Thoracic aorta (tissue), 2 donors: ENCODE measurements at places on chromosomes 6 and 20. TPM values are rescaled to one million over a fixed set of nuclear protein-coding genes. Genes with fewer than 3 reads are reported as not detected.

The SLC22A2 gene
- not detected for total RNA-seq

- no peak for DNase-seq
These were observed 52.4 kb downstream of the ANKRD6 start for GRCh38 chr6:89485320-89485719.

The RING1 gene
- total RNA-seq: 17.3 TPM

DNA sequence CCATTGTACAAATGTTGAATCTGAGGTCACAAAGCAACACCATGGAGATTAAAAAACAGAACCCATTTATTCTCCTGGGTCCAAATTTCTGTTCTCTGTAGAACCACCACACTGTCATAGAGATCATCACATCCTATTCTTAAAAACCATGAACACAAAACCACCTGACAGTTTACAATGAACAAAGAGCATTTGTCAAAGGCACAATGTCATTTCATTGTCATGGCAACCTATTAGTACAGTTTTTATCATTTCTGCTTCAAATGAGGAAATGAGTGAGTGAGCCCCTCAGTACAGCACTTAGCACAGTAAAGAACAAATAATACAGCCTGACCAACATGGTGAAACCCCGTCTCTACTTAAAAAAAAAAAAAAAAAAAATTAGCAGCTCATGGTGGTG, 23.1 kb upstream of the LAMP5 start:
- no peak for DNase-seq

DNA sequence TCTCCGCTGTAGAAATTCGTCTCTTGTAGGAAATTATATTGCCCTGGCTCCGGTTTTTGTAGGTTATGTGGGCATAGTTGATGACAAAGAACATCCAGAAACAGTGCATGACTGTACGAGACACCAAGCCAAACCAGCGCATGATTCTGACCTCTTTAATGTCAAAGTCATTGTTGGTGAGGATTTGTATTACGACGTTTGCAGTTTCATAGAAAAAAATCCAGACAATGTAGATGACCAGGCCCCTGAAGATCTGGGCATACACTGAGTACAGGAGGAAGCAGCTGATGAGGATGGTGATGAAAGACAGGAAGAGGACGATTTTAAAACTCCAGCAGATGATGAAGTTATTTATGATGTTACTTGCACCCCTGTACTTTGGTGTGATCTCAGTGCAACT, 39.1 kb upstream of the TBC1D22B start:
- no peak for DNase-seq

DNA sequence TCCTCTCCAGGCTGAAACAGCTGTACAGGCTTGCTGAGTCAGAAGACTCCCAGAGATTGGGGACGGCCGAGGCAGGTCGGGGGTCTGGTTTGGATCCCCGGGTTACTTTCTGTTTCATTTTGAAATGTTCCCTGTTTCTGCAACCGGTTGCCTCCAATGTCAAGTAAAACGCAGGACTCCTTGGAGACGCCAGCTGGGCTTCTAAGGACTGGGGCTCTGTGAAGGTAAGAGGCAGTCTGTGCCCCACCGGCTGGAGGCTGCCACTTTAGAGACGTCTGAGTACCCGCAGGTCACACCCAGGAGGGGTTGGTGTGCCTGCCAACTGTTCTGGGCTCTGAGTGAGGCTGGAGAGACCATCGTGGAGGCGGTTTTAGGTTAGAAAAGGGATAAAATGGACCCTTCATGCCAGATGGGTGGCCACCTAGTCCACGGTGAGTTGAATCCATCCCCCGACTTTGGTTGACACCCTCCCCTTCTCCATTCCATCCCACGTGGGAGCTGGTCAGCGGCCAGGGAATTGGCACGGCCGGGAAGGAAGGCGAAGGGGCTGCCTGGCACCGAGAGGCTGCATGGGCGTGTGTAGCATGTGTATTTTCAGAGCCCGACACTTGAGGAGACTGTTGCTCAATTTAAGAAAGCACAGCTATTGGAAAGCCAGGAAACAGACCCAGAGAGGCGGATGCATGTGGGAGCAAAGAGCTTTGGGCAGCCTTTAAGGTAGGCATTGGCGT, 240.9 kb downstream of the PHACTR1 start:
- DNase-seq: peak; percentile 63

GRCh38 chr20:61963885-61964674, 101.6 kb downstream of the TAF4 start:
- DNase-seq: no peak

The PRDM13 gene
- not detected for total RNA-seq

The MUC22 gene
- not detected for total RNA-seq

DNA sequence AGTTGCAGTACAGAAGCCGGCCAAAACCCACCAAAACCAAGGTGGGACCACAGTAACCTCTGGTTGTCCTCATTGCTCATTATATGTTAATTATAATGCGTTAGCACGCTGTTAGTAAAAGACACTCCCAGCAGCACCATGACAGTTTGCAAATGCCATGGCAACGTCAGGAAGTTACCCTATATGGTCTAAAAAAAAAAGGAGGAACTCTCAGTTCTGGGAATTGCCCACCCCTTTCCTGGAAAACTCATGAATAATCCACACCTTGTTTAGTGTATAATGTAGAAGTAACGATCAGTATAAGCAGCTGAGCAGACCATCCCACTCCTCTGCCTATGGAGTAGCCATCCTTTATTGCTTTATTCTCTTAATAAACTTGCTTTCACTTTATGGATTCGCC, 148.6 kb upstream of the EXOC2 start:
- no peak for DNase-seq

The CDH4 gene
- total RNA-seq: not detected

- no peak for DNase-seq
These were observed at the start of gene EYS for GRCh38 chr6:65707126-65707826. EYS (minus strand) TSS chr6:65707226; CDS start chr6:65495410, 211,816 bp downstream.

The SCAF8 gene
- total RNA-seq: 55.2 TPM

The CCHCR1 gene
- total RNA-seq: 11.1 TPM

The WFDC10B gene
- total RNA-seq: not detected

DNA sequence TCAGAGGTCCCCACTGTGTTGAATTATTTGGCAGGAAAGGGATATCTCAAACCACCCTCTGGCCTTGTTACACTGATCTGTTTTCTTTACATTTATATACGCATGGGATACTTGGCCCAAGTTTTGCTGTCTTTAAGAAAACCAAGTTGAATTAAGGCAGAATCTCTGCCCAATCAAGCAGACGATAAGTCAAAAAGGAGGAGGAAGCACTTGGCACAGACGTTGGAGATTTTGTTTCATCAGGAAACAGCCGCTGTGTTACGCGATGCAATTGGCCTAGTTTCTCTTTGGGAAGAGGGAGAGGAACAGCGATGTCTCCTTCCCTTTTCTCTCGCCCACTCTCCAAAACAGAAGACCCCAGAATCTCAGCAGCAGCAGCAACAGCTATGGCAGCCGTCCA, 20.2 kb upstream of the NAA20 start:
- DNase-seq: no peak

The GSTA3 gene
- not detected for total RNA-seq

The GMPR gene
- 62.1 TPM for total RNA-seq

- DNase-seq: no peak
These were observed 98.1 kb downstream of the NFATC2 start for GRCh38 chr20:51444467-51444866.

GRCh38 chr6:31139599-31139998, 733 bp upstream of the PSORS1C2 start:
- DNase-seq: no peak

DNA sequence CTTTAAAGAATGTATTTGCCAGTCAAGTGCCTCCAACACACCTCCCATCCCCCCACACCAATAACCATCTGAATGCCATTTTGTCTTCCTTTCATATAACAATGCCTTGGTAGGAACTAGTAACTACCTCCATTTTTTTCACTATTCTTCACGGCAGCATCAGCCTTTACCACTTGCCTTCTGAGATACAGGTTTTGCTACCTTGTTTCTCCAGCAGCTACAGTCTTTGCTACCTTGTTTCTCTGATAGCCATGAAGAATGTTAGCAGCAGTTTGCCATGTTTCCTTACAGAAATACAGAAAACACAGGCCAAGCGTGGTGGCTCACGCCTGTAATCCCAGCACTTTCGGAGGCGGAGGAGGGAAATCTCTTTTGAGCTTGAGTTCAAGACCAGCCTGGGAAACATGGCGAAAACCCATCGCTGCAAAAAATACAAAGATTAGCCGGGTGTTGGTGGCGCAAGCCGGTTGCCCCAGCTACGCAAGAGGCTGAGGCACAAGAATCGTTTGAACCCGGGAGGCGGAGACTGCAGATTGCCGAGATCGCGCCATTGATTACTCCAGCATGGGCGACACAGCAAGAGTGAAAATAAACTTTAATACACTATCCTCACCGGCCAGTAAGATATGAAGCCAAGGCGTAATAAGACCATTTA, 100.9 kb downstream of the HFE start:
- no peak for DNase-seq

- DNase-seq: peak; percentile 80
These were observed 3.6 kb upstream of the MICA start for GRCh38 chr6:31399589-31400466.

- no peak for DNase-seq
These were observed at the start of gene RAD21L1 for GRCh38 chr20:1225783-1226654. RAD21L1 (plus strand) TSS chr20:1226044; CDS start chr20:1228454, 2,410 bp downstream.

GRCh38 chr6:116465246-116465645, 4.1 kb downstream of the CALHM6 start:
- DNase-seq: no peak

DNA sequence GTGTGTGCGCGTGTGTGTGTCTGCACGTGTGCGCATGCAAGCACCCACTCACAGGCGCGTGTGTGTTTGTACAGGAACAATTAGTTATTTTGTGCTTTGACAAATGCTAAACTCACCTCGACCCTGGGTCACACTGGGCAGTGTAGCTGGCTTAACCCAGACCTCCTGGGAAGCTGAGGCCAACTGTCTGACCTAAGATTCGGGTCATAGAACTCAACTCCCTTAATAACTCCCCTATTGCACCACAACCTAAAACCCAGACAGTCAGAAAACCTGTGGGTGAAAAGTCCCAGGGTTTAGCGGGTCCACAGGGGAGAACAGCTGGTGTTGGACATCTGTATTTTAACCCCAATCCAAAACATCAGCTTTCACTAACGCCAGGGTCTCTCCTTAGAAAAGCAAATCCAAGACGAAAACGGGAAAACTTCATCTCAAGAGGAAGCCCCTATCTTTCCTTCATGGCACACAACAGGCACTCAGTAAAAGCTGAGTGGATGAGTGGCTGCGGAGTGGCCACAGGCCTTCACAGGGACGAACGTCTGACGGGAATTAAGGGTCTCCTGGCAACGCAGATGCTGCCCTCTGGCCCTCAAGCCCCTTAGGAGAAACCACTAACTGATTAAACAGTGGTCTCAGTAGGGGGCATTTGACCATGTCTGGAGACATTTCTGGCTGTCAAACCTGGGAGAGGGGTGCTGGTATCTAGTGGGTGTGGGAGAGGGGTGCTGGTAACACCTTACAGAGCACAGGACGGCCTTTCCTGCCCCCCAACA, 4.5 kb downstream of the PMEPA1 start:
- no peak for DNase-seq

The BTNL2 gene
- total RNA-seq: not detected

GRCh38 chr6:114714836-114715507, 372.1 kb upstream of the HS3ST5 start:
- DNase-seq: no peak

DNA sequence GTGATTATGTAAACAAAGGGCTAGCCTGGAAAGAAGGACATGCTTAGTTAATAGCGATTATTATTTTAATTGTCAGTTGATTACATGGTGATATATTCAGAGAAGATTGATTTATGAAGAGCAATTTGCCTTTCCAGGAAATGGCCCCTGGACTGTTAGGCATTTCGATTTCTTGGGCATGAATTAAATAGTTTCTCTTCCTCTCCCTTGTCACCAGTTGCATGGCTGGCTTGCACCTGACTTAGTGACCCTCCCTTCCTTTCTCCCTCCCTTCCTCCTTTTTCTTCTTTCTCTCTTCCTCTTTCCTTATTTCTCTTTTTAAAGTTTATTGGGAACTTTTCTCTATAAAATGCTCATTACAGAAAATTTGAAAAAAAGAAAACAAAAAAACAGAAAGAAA, 235.4 kb downstream of the CDC5L start:
- no peak for DNase-seq

DNA sequence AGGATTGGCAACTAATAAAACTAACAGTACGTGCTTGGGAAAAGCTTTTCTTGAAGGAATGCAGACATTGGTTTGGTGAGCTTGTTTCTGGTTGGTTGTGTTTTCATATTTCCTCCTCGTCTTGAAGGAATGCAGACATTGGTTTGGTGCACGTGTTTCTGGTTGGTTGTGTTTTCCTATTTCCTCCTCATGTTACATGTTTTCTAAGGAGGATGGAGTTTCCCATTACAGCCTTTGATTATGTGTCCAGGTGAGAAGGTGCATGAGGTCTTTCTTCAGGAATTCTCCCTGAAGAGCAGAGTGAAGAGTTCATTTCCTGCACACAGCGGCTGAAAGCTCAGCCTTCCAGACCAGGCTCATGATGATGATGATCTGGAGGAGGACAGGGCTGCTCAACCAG, 190.6 kb downstream of the SMOC2 start:
- DNase-seq: no peak

The ZC3H12D gene
- total RNA-seq: 1.9 TPM

DNA sequence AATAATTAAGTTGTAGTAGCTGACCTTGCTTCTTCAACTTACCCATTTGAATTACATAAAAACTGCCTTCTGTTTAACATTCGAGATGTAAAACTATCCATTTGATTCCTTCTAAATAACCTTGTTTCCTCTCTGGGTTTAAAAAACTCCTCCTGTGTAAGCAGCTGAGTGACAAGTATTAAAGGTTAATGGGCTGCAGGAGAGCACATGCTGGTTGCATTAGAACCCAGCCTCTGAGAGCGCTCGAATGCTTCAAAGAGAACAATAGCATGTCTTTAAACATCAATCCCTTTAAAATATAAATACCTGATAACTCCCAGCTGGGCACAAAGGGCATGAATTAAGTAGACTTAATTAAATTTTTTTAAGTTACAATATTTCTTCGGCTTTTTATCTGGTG, 215.8 kb downstream of the EYA4 start:
- no peak for DNase-seq

DNA sequence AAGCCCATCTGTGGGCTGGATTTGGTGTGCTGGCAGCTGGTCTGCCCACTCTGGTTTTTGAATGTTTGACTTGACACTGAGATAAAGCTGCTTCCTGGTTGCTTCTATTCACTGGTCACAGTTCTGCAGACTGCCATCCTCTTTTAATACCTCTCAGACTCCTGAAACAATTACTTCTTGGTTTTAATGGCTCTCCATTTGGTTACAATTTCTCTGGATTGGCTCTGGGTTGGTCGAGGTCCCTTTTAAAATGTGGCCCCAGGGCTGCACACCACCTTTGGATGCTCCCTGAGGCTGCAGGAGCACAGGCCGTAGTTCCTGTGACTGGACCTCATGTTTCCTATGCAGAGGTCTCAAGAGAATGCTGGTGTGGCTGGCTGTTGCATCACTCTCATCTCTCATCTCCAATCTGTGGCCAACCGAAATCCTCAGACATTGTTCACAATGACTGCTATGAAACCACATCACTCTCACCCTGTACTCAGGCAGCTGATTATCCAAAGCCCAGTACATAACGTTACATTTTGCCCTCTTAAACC, 98.5 kb downstream of the INSM1 start:
- no peak for DNase-seq

The TMEM244 gene
- total RNA-seq: not detected

The SLC17A9 gene
- 17.9 TPM for total RNA-seq
